NCI-H510A (cell line): ENCODE measurements at places on chromosomes 7 and 10.

GRCh38 chr7:108239501-108240225 lies 109.5 kb upstream of the LAMB4 start:
- no peak for DNase-seq

- DNase-seq = no peak
Measured at GRCh38 chr7:106752367-106752766, 91.4 kb upstream of the CCDC71L start.

DNA sequence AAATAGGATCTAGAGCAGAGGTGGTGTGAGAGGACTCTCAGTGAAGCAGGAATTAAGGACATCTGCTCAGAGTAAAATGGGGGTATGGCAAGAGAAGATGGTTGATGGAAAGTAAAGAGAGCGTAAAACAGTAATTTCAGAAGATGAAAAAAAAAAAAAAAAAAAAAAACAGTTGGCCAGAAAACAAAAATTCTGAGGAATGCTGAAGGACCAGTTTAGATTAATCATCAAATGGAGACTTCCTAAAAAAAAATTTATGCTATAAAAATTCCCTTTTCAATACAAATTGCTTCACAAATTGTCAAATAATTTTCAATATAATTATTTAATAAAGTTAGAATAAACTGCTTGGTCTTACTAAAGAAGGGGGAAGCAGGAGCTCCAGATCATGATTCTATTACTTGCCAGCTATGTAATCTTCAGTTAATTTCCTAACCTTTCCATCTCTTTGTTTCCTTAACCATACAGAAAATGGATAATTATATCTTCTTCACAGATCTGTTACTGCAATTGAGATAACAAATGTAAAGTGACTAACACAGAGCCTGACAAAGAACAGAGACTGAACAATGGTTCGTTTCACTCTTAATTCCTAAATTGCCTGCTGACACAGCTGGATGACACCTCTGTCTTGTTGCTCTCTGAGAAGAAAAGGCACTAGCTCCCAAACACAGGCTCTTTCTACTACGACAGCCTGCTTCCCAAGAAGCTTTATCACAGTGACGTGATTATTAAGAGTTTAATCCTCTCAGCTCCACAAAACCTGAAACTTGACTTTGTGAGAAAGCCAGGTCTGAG lies 64.9 kb upstream of the GPR22 start:
- DNase-seq = no peak

GRCh38 chr7:67413670-67414069 lies 417.0 kb downstream of the TYW1 start:
- DNase-seq = peak; percentile 81

GRCh38 chr7:81366546-81366945 lies 403.3 kb downstream of the HGF start:
- no peak for DNase-seq

DNA sequence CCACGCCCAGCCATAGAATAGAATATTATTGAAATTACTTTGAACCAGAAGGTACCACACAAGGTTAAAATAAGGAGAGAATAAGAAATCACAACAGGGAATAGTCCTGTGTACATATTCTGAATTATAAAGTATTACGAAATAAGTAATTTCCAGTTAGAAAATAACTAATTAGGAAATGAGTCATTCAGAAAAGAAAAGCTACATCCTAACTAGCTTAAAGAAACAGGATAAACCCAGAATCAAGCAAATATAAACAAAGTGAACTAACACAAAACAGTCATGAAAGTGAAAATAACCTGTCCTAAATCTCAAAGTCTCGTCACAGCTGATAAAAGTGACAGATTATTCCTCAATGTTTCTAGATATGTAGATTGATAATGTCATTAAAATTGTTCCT lies 74.8 kb upstream of the NEBL start:
- DNase-seq = no peak

- no peak for DNase-seq
Measured at GRCh38 chr7:102412548-102412947, 16.4 kb downstream of the PRKRIP1 start.

DNA sequence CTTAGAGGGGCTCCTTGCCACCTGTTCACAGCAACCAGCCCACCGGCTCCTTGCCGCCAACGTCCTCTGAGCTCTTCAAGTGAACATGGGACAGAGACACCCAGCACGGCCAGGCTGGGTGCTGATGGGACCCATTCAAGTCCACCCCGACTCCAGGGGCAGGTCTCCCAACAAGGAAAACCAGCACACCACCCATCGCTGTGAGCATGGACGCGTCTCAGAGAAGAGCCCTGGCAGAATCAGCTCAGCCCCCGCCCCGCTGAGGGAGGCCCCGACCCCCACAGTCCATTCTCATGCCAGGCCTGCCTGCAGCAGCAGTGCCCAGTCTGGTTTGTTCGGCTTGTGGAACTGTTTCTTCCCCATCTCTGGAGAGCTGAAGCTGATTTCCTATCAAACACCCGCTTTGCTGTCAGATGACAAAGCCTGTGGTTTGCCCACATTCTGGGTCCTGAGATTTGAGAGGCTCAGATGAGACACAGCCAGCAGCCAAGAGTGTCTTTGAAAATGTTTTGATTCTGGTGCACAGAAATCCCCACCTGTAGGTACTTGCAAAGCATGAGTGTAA lies 216.6 kb downstream of the ZMYND11 start:
- DNase-seq = no peak

DNA sequence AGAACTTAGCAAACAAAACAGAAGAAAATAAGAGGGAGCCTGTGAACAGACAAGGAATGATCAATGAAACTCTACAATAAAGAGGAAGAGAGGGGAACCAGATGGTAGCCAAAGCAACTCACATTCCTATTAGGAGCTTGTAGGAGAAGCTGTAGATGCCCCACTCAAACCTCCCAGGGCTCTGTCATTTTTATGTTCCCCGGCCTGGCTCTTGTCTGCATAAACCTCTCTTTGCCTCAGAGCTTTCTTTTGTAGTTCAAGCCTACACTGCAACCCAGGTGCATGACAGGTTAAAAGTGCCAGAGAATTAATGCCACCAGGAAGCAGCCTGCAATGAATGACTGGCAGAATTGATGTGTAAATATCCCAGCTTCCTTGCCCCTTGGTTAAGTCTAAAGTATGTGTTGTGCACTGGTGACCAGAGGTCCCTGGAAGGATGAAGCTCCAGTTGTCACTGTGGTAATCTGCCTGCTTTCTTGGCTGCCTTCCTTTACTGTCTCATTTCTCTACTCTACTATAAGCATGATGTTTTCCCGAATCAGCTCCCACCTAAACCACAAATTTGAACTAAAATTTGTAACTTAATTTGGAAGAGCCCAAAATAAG lies 40.4 kb downstream of the HDAC9 start:
- no peak for DNase-seq
